ENCODE measurements at places on chromosomes 5 and 9. TPM values are rescaled to one million over a fixed set of nuclear protein-coding genes. Genes with fewer than 3 reads are reported as not detected.

Gene CDH10
- not detected for total RNA-seq

Gene ENG
- total RNA-seq, result 36.5 TPM

Gene IFNA13
- total RNA-seq, result not detected

Gene PTPN3
- total RNA-seq, result 1.5 TPM

- H3K4me1 ChIP-seq, result no peaks in the 10 kb centered on the region
- DNase-seq, result no peak
- no peaks in the 10 kb centered on the region for H3K36me3 ChIP-seq
- H3K4me3 ChIP-seq, result no peak overlapping the region
These were observed 91.3 kb upstream of the NFIB start for GRCh38 chr9:14405176-14405706.

- H3K4me3 ChIP-seq, result no peak overlapping the region
- H3K27me3 ChIP-seq, result no peaks in the 10 kb centered on the region
- no peaks in the 10 kb centered on the region for H3K36me3 ChIP-seq
- no peaks in the 10 kb centered on the region for H3K4me1 ChIP-seq
- no peak for DNase-seq
These were observed 187.1 kb upstream of the GRIN3A start for GRCh38 chr9:101925498-101925897.

GRCh38 chr5:120456006-120456405 lies 8.1 kb upstream of the PRR16 start:
- H3K36me3 ChIP-seq, result no peaks in the 10 kb centered on the region
- H3K4me3 ChIP-seq, result no peak overlapping the region
- H3K27me3 ChIP-seq, result no peaks in the 10 kb centered on the region
- peaks cover 8% of the 10 kb centered on the region for H3K4me1 ChIP-seq

DNA sequence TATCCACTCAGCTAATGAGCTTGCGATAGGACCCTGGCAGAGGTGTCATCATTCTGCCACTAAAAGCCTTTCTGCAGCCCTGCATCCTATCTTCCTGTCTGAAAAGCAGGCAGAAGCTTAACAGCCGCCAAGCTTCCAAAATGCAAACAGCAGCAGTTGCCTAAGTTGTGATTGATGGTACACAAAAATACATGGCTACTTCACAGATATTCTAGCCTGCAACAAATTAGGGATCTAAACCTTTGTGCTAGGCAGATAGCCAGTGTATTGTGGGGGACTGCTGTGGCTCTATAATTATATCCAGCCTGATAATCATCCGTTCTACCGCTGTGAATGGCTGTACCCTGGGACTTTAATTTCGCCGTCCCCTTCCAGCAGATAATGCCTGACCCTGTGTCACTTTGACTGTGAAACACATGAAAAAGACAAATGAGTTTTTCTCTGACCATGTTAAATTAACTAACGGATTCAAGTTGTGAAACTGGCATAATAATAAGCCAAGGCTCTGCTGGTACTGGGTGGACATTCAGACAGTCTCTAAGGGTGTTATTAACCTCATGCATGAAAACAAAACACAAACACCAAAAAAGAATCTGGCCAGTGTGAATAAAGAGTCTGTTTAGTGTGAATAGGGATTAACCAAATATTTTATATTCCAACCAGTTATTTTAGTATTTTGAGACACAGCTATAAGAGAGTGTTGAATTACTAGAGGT lies 45.9 kb downstream of the SEMA6A start:
- no peaks in the 10 kb centered on the region for H3K36me3 ChIP-seq
- H3K27ac ChIP-seq, result no peak overlapping the region
- no peak overlapping the region for H3K4me3 ChIP-seq
- no peaks in the 10 kb centered on the region for H3K4me1 ChIP-seq
- no peak for DNase-seq
- H3K27me3 ChIP-seq, result no peaks in the 10 kb centered on the region

DNA sequence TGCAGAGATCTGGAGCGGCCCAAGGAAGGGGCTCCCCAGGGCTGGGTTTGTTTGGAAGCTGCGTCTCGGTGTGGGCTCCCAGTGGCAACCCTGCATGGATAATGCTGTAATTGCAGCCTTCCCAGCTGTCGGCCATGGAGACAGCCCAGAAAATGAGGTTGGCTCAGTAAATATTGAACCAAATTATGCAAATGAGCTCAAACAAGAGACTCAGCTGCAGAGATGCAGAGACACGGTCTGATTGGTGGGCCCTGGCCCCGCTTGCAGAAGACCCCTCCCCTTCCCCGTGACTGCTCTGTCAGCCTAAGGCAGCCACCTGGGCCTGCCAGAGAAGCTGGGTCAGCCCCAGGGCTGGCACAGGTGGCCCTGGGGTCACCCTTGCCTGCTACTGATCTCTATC lies 75.9 kb downstream of the RAD23B start:
- H3K27me3 ChIP-seq, result no peaks in the 10 kb centered on the region
- no peak overlapping the region for H3K4me3 ChIP-seq
- no peaks in the 10 kb centered on the region for H3K36me3 ChIP-seq
- DNase-seq, result no peak

- no peak overlapping the region for H3K4me3 ChIP-seq
- DNase-seq, result no peak
- no peak overlapping the region for H3K27ac ChIP-seq
- peaks cover 3% of the 10 kb centered on the region for H3K4me1 ChIP-seq
These were observed 37.4 kb downstream of the ARHGEF37 start for GRCh38 chr5:149618581-149619248.

DNA sequence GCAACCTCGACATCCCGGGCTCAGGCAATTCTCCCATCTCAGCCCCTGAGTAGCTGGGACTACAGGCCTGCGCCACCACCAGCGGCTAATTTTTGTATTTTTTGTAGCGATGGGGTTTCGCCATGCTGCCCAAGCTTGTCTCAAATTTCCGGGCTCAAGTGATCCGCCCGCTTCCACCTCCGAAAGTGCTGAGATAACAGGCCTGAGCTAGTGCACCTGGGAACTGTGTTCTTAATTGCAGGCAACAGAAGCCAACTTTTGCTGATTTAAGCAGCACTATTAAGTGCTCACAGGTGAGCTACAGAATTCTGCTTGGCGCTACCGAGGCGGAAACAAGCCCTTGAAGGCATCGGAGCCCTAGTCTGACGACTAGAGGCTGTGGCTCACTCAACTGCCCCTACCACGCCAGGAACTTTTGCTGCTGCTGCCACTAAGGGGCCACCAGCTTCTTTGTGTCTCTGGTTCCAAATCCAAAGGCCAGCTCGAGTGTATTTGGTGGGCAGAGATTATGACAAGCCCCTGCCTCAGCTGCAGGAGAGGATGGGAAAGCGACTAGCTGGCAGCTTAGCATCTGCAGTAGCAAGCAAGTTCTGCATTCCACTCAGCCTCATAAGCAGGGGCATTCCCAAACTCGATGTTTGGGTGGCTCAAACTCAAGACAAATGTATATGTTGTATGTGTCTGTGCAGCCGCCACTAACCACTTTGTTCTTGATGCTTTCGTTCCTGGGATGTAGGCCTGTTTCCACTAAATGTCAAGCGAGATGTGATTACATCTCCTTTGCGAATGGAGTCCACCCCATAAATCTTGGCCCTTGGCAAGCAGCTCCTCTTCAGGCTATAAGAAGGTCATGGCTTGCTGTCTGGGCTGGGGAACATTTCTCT lies 10.6 kb upstream of the HMCN2 start:
- no peak overlapping the region for H3K27ac ChIP-seq
- no peaks in the 10 kb centered on the region for H3K4me1 ChIP-seq
- no peak overlapping the region for H3K4me3 ChIP-seq
- no peaks in the 10 kb centered on the region for H3K27me3 ChIP-seq

GRCh38 chr9:101081641-101082040 lies 53.1 kb downstream of the PLPPR1 start:
- no peak overlapping the region for H3K27ac ChIP-seq
- no peaks in the 10 kb centered on the region for H3K36me3 ChIP-seq
- H3K4me3 ChIP-seq, result no peak overlapping the region
- H3K4me1 ChIP-seq, result no peaks in the 10 kb centered on the region
- no peak for DNase-seq

- no peaks in the 10 kb centered on the region for H3K27me3 ChIP-seq
- DNase-seq, result no peak
- no peaks in the 10 kb centered on the region for H3K4me1 ChIP-seq
- H3K27ac ChIP-seq, result no peak overlapping the region
These were observed 47.5 kb upstream of the TLE4 start for GRCh38 chr9:79524266-79524665.

GRCh38 chr5:53430618-53431252 lies 49.7 kb upstream of the FST start:
- H3K27ac ChIP-seq, result no peak overlapping the region
- no peaks in the 10 kb centered on the region for H3K4me1 ChIP-seq
- DNase-seq, result no peak
- no peaks in the 10 kb centered on the region for H3K27me3 ChIP-seq
- H3K4me3 ChIP-seq, result no peak overlapping the region

GRCh38 chr5:1227667-1228066 lies 2.5 kb downstream of the SLC6A18 start:
- no peaks in the 10 kb centered on the region for H3K4me1 ChIP-seq
- no peak overlapping the region for H3K4me3 ChIP-seq
- no peaks in the 10 kb centered on the region for H3K27me3 ChIP-seq
- no peak overlapping the region for H3K27ac ChIP-seq
- no peaks in the 10 kb centered on the region for H3K36me3 ChIP-seq

GRCh38 chr5:115472271-115473025 lies 72.1 kb downstream of the FEM1C start:
- DNase-seq, result no peak
- no peaks in the 10 kb centered on the region for H3K4me1 ChIP-seq
- H3K27ac ChIP-seq, result no peak overlapping the region
- H3K36me3 ChIP-seq, result no peaks in the 10 kb centered on the region
- H3K27me3 ChIP-seq, result no peaks in the 10 kb centered on the region

DNA sequence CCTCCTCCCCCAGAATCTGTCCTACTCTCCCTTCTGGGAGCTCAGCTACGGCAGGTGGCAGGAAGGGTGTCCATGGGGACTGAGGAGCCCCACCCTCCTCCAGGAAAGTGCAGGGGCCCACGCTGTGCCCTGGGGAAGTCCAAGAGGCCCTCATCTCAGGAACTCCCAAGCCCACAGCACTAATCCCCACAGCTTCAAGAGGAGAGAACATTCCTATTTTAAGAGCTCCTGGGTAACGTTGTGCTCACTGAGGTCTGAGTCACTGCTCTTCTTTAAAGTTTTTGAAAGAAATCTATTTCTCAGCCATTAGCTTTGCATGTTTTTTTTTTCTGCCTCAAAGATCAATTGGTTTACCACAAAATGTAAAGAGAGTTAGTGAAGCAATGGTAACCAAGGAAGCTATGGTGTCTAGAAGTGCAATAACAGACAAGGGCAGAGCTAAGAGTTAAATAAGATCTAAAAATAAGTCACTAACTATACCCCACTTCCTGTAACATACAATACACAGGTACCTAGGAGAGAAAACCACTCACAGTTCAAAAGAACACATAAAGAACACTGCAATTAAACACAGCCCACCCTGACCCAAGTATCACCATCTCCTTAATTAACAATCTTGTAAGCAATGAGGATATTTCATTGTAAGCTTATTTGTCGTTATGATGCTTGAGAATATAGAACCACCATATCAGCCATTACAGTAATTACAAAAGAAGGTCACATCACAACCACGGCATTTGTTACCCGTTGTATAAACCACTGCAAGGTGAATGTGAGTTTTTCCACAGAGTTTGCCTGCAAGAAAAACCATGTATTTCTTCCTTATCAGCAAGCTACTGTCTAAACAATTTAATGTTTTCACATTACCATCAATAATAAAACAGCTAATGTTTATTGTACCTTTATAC lies 382.3 kb upstream of the SLC30A5 start:
- H3K36me3 ChIP-seq, result no peaks in the 10 kb centered on the region
- H3K4me1 ChIP-seq, result peaks cover 24% of the 10 kb centered on the region
- H3K4me3 ChIP-seq, result no peak overlapping the region
- H3K27me3 ChIP-seq, result no peaks in the 10 kb centered on the region
- peak; percentile 64 for DNase-seq

DNA sequence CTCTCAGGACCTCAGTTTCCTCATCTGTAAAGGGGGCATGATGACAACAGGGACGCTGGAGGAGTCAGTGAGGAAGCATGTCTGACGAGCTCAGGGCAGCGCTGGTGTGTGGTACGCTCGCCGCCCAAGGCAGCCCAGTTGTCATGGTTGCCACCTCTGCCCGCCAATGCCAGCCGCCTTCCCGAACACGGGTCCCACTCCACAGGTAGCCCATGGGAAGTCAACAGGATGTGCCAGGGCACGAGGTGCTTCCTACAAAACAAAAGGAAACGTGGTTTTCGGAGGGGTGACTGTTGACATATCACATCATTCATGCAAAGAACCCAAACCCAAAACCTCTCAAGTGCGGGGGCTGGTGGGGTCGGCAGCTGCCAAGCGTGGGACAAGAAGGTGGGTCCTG lies 58.1 kb downstream of the NEK6 start:
- H3K4me1 ChIP-seq, result peaks cover 10% of the 10 kb centered on the region
- peaks cover 63% of the 10 kb centered on the region for H3K36me3 ChIP-seq
- H3K27ac ChIP-seq, result no peak overlapping the region

GRCh38 chr5:71601222-71602026 lies 14.3 kb downstream of the MCCC2 start:
- peaks cover 5% of the 10 kb centered on the region for H3K4me1 ChIP-seq
- peaks cover 80% of the 10 kb centered on the region for H3K36me3 ChIP-seq
- no peak for DNase-seq
- no peak overlapping the region for H3K27ac ChIP-seq
- H3K4me3 ChIP-seq, result no peak overlapping the region
- no peaks in the 10 kb centered on the region for H3K27me3 ChIP-seq

- no peak overlapping the region for H3K4me3 ChIP-seq
- DNase-seq, result no peak
- H3K4me1 ChIP-seq, result no peaks in the 10 kb centered on the region
- no peak overlapping the region for H3K27ac ChIP-seq
- H3K27me3 ChIP-seq, result no peaks in the 10 kb centered on the region
- peaks cover 9% of the 10 kb centered on the region for H3K36me3 ChIP-seq
These were observed 142.9 kb downstream of the CDK5RAP2 start for GRCh38 chr9:120436983-120437475.

DNA sequence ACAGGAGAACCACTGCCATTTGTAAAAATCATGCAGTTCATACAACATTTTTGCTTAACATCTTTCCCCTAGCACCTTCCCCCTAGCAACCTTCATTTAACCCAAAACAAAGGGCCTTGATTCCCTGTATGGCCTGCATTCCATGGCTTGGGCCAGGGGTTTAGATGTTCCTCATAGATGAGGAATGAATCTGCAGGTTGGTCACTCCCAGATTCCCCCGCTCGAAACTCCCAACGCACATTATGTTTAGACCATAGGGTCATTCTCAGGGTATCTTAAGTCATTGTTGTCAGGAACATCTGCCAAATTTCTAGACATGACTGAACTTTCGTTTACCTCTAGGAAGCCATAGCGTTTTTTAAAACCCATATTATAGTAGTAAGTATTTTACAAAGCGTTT lies 282.2 kb upstream of the VLDLR start:
- DNase-seq, result peak; percentile 57
- peaks cover 34% of the 10 kb centered on the region for H3K4me1 ChIP-seq
- H3K36me3 ChIP-seq, result no peaks in the 10 kb centered on the region
- no peak overlapping the region for H3K27ac ChIP-seq

DNA sequence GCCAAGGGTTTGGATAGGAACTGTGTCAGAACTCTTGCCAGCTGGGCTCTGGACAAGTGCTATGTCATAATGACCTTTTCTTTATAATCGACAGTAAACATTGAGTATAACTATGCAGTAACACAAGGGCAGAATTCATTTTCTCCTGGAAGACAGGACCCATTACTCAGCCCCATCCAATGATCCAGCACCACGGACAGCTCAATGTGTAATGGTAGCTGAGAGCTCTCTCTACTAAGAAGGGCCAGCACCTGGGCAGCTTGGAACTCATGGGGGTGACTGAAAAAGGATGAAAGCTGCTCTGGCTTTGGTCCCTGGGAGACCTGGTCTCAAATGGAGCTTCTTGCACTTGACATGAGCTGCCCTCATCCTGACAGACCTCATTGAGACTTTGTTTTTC lies 347.8 kb downstream of the TRIM32 start:
- H3K4me1 ChIP-seq, result peaks cover 4% of the 10 kb centered on the region
- DNase-seq, result no peak
- no peak overlapping the region for H3K4me3 ChIP-seq
- H3K27me3 ChIP-seq, result no peaks in the 10 kb centered on the region

Measured in esophagus muscularis mucosa (tissue), 4 donors.